ENCODE measurements at places on chromosomes 2 and 18.

- DNase-seq = no peak
These were observed 10.7 kb downstream of the ZAP70 start for GRCh38 chr2:97724073-97724410.

GRCh38 chr2:122244598-122245229 is 489.3 kb downstream of the TSN start:
- DNase-seq = no peak

DNA sequence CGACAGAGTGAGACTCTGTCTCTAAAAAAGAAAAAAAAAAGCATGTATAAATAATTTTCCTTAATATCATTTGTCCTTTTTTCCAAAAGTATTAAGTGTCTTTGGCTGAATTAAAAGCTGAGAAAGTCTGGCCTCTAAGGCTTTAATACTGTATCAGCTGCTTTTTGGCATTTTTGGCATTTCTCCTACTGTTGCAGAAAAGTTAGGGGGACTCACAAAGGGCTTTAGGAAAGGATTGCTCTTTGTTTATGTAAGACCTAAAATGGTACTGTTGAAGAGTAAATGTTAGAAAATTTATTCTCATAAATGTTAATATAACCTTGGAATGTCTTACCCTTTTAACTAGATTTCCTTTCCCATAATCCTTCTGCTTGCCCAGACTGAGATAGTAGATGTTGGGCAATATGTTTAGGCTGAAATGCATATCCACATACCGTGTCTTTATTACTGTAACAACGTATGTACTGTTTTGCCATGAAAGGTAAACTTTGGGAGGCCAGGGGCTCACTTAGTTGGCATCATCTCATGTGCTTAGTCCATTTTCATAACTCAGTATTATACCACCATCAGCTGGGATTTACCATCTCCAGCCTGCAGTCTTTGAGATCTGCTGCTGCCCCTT is 18.0 kb upstream of the STON1 start:
- no peak for DNase-seq

- no peak for DNase-seq
These were observed 948.2 kb downstream of the TSN start for GRCh38 chr2:122703676-122704075.

- DNase-seq = no peak
These were observed 162.7 kb downstream of the MYO3B start for GRCh38 chr2:170340693-170341068.

GRCh38 chr2:45339253-45339652 is 271.8 kb downstream of the SRBD1 start:
- DNase-seq = no peak

All from activated effector memory CD4-positive, alpha-beta T cell treated with anti-CD3 and anti-CD28 coated beads, Interleukin-2, amount 50 U/mL, for 16 hours (primary cell).